Posterior vena cava (tissue), 2 donors: ENCODE measurements at places on chromosomes 3 and 15. TPM values are rescaled to one million over a fixed set of nuclear protein-coding genes. Genes with fewer than 3 reads are reported as not detected.

Gene KLF15
- total RNA-seq, result 15.5 TPM

Gene CLSTN2
- 28.0 TPM for total RNA-seq

Gene TJP1
- total RNA-seq, result 91.3 TPM

DNA sequence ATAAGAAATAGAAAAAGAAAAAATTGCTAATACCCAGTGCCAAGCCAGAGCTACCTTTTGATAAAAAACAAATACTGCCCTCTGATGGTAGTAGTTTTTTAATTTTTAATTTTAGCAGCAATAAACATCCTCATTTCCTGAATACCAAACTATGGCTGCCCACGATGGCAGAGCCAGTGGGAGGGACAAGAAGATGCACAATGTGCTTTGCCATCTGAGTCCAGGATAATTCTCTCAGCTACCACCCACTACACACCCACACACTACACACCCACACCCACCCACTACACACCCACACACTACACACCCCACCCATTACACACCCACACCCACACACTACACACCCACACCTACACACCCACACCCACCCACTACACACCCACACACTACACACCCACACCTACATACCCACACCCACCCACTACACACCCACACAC lies 17.8 kb downstream of the CEP19 start:
- DNase-seq, result no peak

DNA sequence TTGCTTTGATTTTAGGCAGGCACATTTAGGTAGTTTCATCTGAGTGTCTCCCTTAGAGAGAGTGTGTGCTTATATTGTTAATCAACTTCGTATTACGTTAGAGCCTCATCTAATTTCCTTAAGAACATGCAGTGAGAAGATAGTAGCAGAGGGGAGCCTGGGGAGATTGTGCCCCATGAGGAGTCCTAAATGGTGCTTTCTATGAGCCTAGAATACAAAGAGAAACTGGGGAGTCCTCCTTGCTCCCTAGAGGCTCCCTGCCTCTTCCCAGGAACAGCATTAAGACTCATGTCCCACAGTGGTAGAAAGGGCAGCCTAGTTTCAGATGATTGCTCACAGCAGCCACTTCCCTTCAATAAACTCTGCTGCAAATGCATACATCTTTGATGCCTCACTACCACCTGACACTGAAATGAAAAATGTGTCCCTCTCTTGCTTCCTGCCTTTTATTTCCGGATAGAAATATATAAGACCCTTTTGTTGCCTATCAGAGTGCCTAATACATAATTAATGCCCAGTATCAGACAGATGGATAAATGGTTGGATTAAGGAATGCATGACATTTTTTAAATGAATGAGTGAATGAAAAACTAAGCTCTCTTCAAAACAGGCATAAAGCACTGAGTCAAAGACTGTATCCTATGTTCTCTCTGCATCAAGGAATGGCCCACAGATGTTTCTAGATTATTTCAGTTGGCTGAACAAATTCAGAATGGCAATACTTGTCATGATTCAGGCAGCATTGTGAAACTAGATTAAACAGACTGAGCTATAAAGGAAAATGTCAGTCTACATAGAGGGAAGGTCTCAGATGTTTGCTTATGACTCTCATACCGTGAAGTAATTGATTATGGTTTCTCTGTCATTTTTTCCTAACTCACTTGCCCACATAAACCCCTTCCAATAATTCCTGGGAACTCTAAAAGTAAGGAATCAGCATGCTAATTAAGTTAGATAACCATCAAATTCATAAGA lies 362.1 kb downstream of the LRRC3B start:
- no peak for DNase-seq

GRCh38 chr3:146536681-146537080 lies 7.7 kb downstream of the PLSCR1 start:
- no peak for DNase-seq

DNA sequence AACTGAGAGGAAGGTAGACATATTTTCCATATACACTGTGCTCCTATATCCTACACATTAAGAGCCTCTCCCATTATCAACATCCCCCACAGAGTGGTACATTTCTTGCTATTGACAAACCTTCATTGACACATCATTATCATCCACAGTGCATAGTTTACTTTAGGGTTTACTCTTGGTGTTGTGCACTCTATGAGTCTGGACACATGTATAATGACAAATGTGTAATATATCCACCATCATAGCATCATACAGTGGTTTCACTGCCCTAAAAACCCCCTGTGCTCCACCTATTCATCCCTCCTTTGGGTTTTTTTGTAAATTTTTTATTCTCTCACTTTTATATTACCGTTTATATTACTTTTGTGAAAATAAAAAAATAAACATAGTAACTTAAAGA lies 22.2 kb upstream of the CLDN18 start:
- DNase-seq, result no peak

- no peak for DNase-seq
Measured at GRCh38 chr3:197807969-197808587, 17.0 kb downstream of the LRCH3 start.

- no peak for DNase-seq
Measured at GRCh38 chr3:167330993-167331785, 48.9 kb downstream of the ZBBX start.

GRCh38 chr3:72282918-72283317 lies 498.0 kb upstream of the PROK2 start:
- no peak for DNase-seq

- no peak for DNase-seq
Measured at GRCh38 chr3:137249311-137249940, 291.6 kb downstream of the IL20RB start.

GRCh38 chr15:100601163-100601562 lies 821 bp downstream of the LINS1 start:
- no peak for DNase-seq

DNA sequence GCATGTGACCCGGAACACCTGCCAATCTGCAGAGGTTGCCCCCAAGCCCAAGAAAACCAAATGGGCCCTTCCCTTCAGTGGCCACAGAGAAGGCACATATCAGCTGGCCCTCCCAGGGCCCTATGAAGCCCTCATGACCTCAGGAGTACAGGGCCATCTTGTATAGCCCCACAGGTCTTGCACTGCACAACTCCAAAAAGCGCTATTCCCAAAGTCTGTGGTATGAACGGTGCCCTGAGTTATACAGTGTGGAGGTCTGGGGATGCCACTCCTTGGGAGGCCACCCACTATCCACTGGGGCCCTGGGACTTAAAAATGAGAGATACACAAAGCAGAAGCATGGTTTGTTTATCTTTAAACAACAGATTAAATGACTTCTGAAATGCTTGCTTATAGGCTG lies 61.5 kb downstream of the CAPN7 start:
- no peak for DNase-seq
